ENCODE measurements at places on chromosomes 6 and 20.

DNA sequence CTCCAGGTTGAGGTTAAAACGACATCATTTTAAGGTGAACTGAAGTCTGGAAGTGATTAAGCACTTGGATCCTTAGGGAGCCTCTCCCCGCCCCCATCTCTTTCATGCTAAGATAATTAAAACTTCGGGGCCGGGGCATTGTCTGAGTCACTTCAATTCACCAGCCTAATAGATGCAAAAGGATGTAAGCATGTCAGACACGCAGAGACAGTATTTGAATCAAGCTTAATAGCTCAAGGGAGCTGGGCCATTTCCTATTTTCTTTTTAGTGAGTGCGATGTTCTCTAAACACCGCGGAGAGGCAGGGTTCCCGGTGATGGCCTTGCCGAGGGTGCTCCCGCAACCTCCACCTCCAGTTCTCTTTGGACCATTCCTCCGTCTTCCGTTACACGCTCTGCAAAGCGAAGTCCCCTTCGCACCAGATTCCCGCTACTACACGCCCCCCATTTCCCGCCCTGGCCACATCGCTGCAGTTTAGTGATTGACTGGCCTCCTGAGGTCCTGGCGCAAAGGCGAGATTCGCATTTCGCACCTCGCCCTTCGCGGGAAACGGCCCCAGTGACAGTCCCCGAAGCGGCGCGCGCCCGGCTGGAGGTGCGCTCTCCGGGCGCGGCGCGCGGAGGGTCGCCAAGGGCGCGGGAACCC lies 516 bp upstream of the IRF4 start:
- DNase-seq, result no peak

DNA sequence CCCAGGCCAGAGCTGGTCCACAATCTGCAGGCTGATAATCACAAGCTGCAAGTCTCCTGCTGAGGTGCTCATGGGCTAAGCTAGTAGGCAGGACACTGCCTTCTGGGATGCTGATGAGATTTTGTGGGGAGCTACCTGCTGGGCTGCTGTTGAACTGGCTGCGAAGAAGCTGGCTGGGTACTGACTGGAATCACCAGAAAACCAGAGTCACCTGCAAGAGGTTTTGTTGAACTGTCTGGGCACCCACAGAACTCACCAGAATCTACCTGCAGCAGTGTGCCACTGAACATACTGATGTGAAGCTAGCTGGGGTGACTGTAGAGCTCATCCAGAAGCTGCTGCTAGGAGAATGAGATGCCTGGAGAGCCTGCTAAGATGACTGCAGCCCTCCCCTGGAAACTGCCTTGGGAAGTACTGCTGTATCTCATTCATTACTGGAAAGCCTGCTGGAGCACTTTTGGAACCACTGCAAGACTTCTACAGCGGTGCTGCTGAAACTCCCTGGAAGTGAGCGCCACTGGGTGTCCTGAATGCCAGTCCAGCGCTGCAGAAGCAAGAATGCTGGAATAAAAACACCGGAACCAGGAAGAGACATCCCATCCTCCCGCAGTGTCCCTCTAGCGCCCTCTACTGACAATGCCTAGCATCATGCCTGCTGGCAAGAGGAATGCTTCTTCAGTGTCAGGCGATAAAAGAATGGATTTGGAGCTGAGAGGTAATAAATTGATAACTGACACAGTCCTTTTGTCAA lies 64.9 kb upstream of the ARHGAP18 start:
- DNase-seq, result no peak

GRCh38 chr6:148968771-148969602 lies 222.2 kb downstream of the UST start:
- peak; percentile 49 for DNase-seq

DNA sequence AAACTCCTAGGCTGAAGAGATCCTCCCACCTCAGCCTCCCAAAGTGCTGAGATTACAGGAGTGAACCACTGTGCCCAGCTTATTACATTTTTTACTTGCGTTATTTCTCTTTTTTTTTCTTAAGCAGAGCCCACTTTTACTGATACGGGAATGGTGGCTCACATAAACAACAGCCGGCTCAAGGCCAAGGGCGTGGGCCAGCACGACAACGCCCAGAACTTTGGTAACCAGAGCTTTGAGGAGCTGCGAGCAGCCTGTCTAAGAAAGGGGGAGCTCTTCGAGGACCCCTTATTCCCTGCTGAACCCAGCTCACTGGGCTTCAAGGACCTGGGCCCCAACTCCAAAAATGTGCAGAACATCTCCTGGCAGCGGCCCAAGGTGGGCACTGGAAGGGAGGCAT lies 10.5 kb downstream of the CAPN11 start:
- no peak for DNase-seq

- no peak for DNase-seq
These were observed 26.4 kb upstream of the BHLHE23 start for GRCh38 chr20:63032861-63033793.

DNA sequence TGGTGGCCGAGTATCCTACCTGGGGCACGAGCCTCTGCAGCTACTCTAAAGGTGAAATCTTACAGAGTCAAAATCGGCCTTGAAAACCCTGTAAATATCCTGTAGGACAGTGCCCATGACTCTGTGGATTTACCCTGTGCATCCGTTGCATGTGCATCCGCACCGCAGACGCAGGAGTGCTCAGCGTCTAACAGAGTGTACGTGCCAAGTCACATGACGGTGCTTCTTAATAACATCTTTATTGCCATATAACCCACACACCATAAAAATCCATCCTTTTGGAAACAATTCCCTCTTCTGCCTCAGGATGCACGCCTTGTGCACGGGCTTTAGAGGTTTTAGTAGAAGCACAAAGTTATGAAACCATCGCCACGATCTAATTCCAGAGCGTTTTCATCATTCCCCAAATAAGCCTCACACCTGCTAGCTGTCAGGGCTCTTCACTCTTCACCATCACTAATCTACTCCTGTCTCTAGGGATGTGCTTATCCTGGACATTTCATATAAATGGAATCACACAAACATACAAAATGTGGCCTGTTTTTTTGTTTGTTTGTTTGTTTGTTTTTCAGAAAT lies 384.5 kb upstream of the SULF2 start:
- no peak for DNase-seq
